ENCODE measurements at places on chromosomes 2 and 18.

DNA sequence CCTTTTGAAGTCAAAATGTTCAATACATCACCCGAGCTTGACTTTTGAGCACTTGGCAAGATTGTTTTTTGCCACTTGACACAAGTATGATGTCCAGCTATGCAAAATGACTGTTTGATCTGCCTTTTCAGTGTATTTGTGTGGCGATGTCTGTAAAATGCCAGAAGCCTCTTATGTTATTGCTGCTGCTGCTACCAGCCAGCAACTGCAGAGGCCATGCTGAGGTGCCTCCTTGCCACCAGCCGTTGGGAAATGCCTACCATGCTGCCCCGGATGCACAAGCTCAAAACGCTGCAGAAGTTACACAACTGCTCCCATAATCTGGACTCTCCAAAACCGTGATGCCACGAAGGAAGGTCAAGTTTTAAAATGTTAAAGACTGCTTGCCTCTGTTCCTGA lies 80.3 kb downstream of the RTN4 start:
- no peak for DNase-seq

DNA sequence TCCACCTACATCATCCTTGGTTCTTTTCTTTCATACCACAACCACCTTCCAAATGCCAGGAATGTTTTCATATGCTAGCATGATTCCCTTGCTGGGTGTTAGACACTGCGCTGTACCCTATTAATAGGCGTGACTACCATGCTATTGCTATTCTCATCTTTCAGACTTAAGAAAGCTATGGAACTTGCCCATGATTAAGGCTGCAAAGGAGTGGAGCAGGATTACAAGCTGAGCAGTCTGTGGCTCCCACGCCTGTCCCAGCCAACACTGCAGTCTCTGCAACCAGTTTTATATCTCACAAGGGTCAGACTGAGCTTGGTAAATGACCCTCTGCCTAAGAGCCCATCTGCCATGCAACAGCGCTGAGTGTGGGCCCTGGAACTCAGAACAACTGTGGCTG lies 285.7 kb upstream of the POU3F3 start:
- no peak for DNase-seq

DNA sequence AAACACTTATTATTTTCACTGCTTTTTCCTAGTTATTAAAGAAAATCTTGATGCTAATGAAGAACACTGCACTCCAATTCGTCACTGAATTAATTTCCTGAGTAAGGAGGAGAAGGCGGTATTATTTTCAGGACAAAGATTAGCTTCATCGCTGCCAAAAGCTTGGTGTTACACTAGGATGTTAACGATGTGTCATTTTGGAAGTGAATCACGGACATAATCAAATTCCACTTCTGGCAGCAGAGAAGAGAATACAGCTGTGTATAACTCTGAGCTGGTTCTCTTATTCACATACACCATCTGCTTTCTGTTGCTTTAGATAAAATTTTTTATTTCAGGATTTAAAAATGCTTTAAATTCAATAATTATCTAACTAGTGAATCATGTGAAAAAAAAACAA lies 74.1 kb downstream of the SCG2 start:
- DNase-seq = no peak

DNA sequence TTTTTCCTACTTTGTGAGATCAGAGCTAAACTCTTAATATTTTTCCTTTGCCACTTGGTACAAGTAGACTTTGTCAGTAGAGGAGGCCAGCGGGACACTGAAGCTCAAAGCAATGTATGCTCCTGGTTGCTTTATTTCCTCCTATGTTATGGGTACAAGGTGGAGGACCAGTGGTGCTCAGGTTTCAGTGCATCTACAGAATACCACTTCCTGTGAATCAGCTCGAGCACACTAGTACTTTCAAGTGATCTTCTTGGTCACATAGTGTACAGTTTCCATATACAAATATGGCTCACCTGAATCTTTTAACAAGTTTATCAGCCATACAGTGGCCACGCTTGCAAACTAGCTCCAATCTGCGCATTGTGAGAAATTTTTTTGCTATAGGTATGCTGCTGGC lies 1674.8 kb upstream of the TMEFF2 start:
- DNase-seq = no peak

DNA sequence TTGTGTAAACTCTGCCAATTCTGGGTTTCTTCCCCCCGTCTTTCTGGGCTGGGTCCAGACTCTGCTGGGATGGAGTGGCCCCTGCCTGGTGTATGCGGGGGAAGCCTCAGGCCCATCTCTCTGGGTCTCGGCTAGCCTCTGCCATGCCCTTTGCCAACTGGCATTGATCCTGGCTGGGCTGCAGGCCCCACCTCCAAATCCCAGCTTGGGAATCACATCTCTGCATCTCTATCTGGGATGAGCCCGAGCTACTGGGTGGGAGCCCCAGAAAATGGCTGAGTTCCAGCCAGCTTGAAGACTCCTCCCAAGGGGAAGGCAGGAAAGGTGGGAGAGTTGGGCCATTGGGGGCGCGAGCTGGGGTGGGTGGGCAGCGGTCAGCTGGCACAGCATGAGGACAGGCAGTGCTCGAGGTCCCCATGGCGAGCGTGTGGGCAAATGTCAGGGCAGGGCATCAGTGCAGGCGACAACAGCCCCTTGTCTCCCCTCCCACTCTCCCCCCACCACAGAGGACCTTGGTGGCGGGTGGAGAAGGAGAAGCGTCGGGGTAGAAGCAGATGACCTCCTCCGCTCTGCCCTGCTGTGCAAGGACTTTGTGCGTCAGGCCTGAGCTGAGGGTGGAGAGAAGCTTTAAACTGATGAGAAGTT lies 139.4 kb downstream of the ASB1 start:
- no peak for DNase-seq

GRCh38 chr2:61149074-61149473 lies 12.9 kb upstream of the C2orf74 start:
- no peak for DNase-seq

GRCh38 chr2:67726416-67726815 lies 329.3 kb downstream of the ETAA1 start:
- DNase-seq = no peak

DNA sequence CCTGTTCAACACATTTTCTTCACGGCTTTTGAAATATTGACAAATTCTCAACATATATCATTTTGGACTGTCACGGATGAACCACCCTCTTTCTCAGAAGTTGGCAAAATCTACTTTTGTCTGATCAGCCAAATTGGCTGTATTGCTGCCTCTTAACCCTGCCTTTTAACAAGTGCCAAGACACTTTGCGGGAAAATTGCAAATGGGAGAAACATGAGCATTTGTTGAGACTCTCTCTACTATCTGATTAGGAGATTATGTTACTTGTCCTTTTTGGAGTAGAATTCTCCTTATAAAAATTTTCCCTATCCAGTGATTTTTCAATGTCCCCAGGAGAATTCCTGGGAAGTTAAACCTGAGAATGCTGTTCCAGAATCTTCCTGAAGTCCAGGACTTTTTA lies 256.2 kb upstream of the ZSWIM2 start:
- DNase-seq = no peak

DNA sequence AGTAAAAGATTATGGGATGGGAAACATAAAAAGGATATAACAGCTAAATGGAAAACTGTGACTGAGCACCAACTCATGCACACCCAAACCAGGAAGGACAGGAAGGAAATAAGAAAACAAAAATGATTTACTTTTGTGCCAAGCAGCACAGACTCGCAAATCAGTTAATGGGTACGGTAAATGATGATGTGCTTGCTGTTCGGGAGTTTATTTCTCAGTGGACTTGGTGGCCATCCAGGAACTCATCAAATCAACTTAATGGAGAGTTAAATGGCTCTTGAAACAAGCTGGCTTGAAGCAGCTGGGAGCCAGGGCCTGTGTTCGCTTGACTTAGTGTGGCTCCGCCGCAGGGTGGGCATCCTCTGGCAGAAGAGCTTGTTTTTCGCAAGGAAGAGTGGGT lies 36.2 kb downstream of the MTCL1 start:
- no peak for DNase-seq

DNA sequence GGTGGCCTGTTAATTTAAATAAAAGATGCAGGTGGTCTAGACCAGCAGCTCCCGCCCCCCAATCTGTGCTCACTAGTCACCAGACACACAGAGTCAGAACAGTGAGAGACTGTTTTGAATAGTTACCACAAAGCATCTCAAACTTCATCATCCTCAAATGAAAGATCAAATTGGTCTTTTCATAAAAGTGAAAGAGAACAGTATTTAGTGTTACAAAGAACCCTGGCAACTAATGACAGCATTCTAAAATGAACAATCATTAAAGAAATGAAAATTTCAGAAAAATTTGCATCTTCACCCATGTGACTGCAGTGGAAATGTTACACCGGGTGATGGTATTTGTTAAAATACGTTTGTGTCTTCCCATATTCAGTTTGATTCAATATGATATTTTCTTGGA lies 65.5 kb upstream of the PMAIP1 start:
- no peak for DNase-seq

GRCh38 chr2:222545823-222546795 lies 109.8 kb downstream of the FARSB start:
- no peak for DNase-seq

- DNase-seq = peak; percentile 83
Measured at GRCh38 chr2:118774458-118775133, 72.9 kb downstream of the EN1 start.

- no peak for DNase-seq
Measured at GRCh38 chr2:218975060-218975777, 9.8 kb downstream of the FEV start.

- no peak for DNase-seq
Measured at GRCh38 chr2:147355706-147356105, 489.1 kb upstream of the ACVR2A start.

DNA sequence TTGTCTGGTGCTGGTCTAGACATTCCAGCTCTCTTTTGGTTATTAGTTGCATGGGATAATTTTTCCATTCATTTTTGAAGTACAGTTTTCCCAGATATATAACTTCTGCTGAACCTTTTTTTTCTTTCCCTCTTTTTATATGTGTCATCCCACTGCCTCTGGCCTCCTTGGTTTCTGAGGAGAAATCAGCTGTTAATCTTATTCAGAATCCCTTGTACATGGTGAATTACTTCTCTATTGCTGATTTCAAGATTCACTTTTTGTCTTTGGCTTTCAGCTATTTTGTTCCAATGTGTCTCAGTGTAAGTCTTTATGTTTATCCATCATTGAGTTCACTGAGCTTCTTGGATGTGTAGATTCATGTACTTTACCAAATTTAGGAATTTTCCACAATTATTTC lies 99.7 kb downstream of the ARHGEF4 start:
- no peak for DNase-seq

- DNase-seq = no peak
Measured at GRCh38 chr2:133794114-133794513, 225.9 kb upstream of the NCKAP5 start.

DNA sequence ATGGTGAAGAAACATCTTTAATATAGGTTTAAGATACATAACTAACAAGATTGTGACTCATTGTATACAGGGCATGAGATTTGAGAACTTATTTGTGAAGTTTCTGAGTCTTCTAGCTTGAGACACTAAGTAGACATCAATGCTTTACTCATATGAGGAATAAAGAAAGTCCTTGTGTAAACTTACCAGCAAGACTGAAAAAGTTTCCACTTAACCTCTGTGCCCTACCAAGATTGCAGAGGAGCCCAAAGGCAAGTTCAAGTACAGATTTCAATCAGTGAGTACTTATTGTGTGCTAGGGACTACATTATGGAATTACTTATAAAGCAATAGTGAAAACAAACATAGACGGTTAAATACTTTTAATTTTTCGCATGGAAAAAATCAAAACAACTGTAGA lies 1041.2 kb upstream of the CELF4 start:
- DNase-seq = no peak

DNA sequence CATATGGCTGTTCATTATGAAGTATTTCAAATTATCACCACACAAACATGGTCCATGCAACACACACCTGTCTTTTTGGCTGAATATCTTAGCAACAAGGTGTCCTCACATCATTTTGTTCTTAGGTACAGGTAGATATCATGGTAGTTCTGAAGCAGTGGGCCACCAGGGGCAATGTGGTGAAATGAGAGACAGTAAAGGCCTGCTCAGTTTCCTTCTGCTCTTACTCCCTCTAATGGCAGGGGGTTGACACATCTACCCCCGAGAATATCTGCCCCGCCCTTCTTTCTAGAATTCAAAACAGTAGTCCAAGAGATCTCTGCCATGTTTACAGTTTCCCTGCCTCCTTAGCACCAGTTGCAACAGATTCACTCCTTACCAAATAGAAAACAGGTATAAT lies 147.0 kb upstream of the KLHL14 start:
- DNase-seq = peak; percentile 88

GRCh38 chr2:104406261-104406726 lies 447.6 kb upstream of the POU3F3 start:
- DNase-seq = no peak

DNA sequence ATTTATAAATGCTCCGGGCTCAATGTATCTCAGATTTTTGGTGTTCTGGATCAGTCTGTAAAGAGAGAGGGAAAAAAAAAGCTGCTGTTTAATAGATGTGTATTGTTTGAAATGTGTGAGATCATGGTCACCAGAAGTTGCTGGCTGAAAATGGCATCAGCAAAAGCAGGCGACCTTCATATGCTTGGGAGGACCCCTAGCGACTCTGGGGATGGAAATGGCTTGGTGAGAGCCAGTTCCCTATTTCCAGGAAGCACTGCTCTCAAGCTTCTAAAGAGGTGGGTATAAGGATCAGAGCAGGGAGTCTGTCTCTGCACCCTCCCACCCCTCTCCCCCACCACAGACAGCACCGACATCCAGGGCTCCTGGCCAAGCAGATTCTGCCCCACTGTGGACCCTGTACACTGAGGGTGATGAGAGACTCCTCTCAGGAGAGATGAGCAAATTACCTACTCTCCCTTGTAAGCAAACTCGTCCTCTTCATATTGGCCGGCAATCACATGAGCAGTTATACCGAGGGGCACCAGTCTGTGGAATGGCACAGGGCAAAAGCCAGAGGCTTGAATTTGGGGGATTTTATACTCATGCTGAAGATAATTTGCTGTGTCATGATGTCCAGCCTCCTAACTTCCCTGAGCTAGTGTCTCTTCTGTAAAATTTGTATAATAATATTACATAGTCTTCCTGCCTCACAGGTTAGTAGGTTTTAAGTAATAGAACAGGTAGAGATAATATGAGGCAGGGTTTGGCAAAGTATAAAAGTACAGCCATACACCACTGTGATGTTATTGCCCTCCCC lies 29.6 kb downstream of the LHCGR start:
- no peak for DNase-seq
